Kasumi-1 (cell line): ENCODE measurements at places on chromosomes 1 and 21.

GRCh38 chr1:38173157-38173831 is 126.7 kb upstream of the POU3F1 start:
- DNase-seq: no peak

GRCh38 chr1:36748466-36748865 is 265.8 kb upstream of the CSF3R start:
- DNase-seq: no peak

DNA sequence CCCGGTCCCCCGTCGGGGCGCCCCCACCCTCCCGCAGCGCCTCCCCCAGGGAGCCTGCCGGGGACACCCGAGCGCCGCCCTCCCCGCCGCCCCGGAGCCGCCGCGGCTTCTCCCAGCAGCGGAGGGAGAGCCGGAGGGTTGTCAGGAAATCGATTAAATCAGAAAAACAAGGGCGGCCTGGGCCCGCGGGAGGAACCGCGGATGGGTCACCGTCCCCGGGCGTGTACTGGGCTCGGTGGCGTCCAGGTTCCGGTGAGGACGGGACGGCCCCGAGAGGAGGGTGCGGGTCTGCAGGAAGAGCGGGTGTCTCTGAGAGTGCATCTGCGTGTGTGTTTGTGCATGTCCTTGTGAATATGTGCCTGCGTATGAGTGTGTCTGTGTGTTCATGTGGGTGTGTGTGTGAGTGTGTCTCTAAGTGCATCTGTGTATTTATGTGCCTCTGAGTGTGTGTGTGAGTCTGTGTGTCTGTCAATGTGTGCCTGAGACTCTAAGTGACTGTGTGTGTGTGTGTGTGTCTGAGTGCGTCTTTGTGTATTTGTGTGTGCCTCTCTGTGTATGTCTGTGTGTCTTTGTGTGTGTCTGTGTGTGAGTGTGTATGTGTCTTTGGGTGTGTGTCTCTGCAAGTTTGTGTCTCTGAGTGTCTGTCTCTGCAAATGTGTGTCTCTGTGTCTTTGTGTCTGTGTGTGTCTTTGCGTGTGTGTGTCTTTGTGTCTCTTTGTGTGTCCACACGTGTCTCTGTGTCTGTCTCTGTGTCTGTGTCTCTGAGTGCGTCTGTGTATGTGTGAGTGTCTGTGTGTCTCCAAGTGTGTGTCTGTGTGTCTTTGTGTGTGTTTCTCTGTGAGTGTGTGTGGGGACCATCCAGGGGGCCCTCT is 1.1 kb downstream of the SPSB1 start:
- peak; percentile 15 for DNase-seq

DNA sequence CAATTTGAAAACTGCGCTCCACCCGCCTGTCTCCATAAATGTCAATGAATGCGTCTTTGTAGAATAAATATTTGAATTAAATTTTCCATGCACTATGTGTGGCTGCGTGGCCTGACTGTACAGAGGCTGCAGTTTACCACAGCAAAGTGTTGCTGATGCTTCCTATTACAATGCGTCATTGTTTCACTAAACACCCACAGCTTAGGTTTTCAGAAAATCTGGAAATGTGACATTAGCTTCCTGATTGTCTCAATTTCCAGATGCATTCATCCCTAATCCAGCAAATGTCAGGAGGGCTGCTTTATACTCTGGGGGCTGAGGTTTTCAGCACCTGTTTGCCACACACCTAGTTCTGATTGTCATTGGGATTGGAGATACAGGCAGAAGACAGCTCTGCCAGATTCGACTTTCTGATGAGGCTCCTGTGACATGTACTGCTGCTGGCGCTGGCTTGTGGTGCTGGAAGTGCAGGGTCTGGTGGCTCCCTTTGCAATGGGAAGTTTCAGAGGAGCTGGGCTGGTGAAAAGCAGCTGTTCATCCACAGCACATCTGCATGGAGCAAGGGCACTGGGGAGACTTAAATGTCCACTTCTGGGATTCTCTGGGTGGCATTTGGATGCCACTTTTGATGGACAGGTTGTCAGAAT is 40.0 kb downstream of the URB2 start:
- no peak for DNase-seq

DNA sequence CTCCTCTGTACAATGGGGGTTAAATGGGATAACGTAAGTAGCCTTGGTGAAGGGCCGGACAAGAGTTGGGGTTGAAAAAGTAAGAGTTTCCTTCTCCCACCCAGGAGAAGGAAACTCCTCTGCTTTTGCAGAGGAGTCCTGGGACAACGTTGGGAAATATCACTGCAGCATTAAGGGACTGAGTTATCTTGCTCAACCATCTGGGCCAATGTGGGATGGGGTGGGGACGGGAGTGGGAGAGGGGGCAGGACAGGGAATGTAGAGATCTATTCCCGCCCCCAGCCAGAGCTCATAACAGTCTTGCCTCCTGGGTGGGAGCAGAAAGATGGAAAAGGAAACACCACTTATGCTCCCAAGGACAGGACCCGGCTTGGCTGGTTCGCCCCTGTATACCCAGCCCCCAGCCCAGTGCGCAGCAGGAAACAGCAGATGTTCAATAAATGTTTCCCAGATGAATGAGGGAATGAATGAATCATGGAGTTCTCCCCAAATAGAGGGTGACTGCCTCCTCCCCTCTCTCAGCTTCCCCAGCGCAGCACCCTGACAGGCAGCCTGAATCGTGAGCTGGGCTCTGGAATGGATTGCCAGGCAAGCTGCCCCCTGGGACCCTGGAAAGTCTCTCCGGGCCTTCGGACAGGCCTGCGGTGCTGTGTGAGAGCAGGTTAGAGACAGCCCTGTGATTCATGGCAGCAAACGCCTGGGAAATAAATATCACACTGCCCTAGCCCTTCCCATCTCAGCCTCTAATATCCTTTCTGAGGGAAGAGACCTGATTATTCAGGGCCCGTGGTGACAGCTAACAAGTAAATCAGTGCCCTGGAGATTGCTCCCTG is 24.8 kb downstream of the FBXO2 start:
- DNase-seq: no peak

GRCh38 chr1:225872075-225872430 is 10.1 kb downstream of the TMEM63A start:
- no peak for DNase-seq

- DNase-seq: peak; percentile 85
Observed at GRCh38 chr21:36859744-36860501, 106.5 kb downstream of the HLCS start.

- no peak for DNase-seq
Observed at GRCh38 chr21:35994613-35995012, 65.7 kb downstream of the SETD4 start.

DNA sequence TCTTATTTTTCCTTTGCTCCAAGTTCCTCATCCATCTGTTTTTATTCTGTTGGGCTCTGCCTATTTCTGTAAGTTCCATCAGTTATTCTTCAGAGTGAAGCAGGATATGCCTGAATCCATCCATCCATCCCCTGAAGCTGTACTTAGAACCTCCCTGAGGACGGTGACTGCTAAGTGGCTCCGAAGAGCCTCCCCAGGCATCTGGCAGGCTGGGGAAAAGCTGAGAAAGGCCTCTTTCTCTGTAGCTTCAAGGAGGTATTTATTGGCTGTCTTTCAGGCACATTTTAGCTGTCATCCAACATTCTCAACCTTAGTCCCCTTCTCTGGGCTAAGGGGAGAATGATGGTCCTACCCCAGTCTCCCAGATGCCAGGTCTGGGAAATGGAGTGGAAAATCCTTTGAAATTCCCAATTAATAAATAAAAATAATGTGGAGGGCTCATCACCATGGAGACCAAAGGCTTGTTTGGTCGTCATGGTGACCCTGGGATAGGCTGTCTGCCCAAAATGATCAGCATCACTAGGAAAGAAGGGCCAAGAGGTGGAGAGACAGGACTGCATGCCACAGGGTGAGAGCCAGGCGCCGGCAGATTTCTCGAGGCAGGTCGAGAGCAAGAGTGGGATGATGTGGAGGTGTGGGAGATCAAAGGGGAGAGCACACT is 82.0 kb downstream of the UBIAD1 start:
- no peak for DNase-seq

DNA sequence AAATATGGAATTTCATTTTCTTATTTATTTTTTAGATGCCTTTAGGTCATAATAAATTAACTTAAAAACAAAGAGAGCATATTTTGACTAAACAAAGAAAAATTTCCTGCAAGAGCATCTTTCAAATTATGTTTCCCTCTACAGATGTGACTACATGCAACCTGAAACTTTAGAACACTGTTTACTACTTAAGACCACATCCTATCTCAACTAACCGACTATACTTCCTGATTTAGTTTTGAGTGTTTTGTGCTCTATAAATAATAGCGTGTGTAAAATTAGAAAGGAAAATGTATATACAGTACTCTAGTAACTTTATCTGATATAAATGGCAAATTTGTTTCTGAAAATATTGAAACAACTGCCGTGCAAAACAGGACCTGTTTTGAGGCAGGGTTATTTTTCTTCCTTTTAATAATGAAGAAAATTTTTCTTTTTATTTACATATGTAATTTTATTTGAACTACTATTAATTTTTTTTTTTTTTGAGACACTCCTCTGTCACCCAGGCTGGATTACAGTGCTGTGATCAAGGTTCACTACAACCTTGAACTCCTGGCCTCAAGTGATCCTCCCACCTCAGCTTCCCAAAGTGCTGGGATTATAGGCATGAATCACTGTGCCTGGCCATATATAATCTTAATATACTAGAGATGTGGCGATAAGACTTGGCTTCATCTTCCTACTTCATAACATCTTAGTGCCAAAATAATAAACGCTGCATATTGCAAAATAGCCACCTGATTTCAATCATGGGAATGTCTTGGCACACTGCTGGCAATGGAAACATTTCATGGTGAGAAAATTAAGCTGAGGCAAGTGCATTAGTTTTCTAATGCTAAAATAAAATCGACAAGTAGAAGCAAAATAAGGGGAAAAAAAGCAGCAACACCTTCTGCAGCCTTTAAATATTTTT is 12.3 kb downstream of the ZRANB2 start:
- no peak for DNase-seq

DNA sequence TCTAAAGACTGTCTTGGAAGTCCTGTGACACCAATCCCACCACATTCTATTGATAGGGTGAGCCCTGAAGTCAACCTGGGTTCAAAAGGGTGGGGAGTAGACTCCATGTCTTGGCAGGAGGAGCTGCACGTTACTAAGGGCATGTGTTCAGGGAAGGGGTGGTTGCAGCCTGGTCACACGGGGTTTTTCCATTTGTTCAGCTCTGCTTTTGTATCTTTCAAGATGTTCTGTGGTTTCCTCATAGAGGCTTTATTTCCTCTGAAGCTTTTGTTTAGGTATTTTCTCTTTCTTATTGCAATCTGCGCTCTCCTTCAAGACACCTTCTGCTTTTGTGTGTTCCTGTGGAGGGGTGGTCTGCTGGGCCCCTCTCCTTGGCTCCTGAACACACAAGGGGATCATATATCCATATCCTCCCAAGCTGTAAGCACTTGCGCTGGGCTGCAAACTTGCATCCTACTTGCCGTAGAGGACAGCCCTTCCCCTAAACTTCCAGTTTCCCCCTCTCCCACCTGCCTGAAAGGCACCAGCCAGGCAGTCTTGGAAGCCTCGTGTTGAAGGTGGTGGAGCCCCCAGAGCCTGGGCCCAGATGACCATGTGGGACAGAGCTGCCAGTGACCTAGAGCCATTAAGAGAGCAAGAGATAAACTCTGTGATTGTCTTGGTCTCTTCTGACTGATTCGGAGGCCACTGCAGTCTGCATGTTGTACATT is 62.5 kb upstream of the TRAPPC10 start:
- no peak for DNase-seq

- no peak for DNase-seq
Observed at GRCh38 chr1:39965044-39965443, 10.1 kb downstream of the MFSD2A start.

DNA sequence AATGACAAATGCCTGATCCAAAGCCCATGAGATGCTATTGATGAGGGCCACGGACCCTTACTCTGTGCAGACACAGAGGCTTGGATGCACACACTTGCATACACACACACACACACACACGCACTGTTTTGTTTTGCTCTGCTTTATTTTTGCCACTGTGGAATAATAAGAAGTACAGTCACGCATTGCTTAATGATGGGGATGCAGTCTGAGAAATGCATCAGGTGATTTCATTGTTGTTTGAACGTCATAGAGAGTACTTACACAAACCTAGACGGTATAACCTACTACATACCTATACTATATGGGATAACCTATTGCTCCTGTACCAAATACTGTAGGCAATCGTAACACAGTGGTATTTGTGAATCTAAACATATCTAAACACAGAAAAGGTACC is 104.4 kb downstream of the RHOU start:
- no peak for DNase-seq

DNA sequence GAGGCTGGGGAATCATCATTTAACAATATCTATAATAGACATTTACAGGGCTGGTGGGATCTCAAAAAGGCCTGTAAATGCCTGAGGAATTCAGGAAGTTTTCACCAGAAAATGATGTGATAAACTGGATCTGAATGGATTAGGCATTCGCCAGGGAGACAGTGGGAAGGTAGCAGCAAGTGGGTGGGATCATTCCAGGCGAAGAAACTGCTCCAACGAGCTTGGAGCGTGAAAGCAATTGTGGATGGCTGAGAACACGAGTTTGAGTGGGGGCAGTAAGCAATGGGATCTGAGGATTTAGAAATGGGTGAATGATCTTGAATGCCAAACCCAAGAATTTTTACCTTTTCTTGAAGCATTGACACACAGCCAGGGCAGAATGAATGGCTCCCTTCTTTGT is 8.9 kb upstream of the NDUFS5 start:
- no peak for DNase-seq

DNA sequence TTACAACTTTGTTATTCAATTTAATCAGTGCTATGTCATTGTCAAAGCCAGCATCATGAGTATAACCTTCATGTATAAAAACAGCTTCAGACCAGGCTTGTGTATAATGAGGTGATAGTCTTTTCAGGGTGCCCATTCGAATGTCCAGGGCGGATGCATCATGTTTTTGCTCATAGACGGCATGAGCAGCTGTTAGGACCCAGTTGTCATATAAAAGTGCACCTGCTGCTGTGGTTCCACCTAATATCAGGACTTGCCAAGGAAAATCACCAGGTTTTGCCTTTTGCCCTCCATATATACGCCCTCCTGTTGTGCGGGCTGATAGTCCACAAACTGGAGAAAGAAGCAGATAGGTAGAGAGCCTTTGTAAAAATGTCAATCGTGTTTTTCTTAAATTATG is 14.9 kb downstream of the TARDBP start:
- DNase-seq: no peak

GRCh38 chr1:240843798-240844197 is 231.8 kb upstream of the GREM2 start:
- no peak for DNase-seq

DNA sequence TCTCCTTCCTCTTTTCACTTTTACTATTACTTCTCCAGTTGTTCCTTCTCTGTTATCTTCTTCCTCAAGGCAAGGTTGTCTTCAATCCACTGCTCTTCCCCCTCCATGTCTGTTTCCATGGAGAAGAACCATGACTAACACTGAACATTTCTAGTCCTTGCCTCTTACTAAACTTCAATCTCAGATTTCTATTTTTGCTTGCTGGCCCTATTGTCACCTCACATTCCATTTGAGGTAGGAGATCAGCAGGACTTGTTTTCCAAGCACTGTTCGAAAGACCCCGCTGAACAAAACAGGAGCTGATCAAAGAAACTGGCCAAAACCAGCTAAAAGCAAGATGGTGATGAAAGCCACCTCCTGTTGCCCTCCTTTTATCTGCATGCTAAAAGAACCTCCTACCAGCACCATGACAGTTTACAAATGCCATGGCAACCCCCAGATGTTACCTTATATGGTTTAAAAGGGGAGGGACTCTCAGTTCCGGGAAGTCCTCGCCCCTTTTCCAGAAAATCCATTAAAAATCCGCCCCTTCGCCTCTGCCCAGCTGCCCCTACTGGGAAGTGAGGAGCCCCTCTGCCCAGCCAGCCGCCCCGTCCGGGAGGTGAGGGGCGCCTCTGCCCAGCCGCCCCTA is 22.6 kb downstream of the GON4L start:
- peak; percentile 9 for DNase-seq

- DNase-seq: peak; percentile 4
Observed at GRCh38 chr1:93670141-93670540, 11.5 kb downstream of the BCAR3 start.
